RPMI8226 (cell line): ENCODE measurements at places on chromosomes 13 and 19.

DNA sequence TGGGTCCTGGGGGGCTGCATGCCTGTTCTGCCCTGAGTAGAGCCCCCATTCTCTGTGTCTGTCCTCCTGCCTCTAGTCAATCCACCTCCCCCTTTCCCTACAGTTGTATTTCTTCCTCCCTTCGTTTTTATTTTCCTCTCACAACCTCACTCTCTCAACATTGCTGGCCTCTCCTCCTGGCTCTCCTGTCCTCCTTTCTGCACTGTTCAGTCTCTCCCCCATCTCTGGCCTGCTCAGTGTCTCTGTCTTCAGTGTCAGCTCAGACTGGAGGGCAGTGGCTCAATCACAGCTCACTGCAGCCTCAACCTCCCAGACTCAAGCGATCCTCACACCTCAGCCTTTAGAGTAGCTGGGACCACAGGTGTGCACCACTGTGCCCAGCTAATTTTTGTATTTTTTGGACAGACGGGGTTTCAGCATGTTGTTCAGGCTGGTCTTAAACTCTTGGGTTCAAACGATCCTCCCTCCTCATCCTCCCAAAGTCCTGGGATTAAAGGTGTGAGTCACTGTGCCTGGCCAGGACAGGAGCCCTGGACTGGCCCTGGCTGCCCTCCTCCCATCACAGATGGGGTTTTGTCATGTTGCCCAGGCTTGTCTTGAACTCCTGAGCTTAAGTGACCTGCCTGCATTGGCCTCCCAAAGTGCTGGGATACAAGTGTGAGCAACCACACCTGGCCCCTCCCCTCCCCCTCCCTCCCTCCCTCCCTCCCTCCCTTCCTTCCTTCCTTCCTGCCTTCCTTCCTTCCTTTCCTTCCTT, 32.0 kb upstream of the IGFL1 start:
- no peak for DNase-seq

GRCh38 chr19:49862391-49863253, 4.8 kb downstream of the PNKP start:
- DNase-seq = no peak

- no peak for DNase-seq
These were observed 7.6 kb downstream of the TPT1 start for GRCh38 chr13:45333251-45333976.

- no peak for DNase-seq
These were observed 600.5 kb upstream of the KLHL1 start for GRCh38 chr13:70708775-70709174.

DNA sequence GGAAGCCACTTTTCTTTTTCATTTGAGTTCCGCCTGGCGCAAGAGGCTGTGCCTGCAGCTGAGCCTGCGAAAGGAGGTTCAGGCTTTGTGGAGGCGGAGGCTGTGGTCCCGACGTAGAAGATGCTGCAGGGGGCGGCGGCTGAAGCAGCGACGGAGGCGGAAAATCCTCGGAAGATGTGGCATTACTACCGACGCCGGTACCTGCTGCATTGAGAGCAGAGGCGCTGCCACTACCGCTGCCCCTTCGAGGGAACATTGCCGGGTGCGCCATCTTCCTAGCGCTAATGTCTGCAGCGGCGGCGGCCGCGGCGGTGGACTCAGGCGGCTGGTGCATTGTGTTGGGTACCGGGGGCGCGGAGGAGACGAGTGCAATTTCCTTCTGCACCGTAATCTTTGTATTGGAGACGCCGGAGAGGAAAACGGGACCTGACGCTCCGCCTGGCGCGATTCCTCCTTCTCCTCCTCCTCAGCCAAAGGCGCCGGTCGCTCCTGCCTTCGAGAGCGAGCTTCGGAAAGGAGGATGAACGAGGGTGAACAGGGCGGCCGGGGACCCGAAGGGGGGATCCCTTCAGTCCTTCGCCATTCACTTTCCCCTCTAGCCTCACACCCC, at the start of gene TSC22D1:
TSC22D1 (minus strand) TSS at position 590 of the 610 bp plus-strand sequence; CDS start at position 334, 256 bp downstream.
- peak; percentile 25 for DNase-seq

- no peak for DNase-seq
These were observed 802.1 kb upstream of the SLITRK6 start for GRCh38 chr13:86601351-86601750.

- peak; percentile 96 for DNase-seq
These were observed at the start of gene ZNF320 for GRCh38 chr19:52897138-52897935. Gene ZNF320 (minus strand): TSS chr19:52897635. CDS start chr19:52890255, 7,380 bp downstream.

DNA sequence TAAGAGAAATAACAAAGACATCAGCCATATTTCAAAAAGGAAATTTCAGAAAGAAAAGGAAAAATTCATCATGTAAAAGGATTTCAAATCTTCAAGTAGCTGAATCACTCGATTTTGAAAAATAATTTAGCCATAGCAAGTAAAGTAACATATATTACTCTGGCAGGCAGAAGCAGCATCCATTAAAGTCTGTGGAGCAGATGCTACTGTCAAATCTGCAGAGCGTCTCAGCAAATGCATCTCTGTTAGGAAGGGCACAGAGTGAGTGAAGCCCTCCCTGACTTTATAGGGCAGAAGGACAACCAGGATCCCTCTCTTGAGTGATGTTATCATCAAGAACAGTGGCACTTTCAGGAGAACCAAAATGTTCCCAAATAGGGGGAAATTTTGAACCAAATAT, 445.5 kb downstream of the EFNB2 start:
- DNase-seq = no peak

- no peak for DNase-seq
These were observed 41.1 kb upstream of the CHST8 start for GRCh38 chr19:33580645-33581037.

GRCh38 chr13:113077953-113078901, 27.4 kb upstream of the F7 start:
- no peak for DNase-seq

- DNase-seq = no peak
These were observed 36.4 kb downstream of the RCBTB2 start for GRCh38 chr13:48496271-48497161.

- peak; percentile 40 for DNase-seq
These were observed 46.8 kb downstream of the TEX26 start for GRCh38 chr13:30978981-30979956.

GRCh38 chr13:32624441-32624840, 38.2 kb downstream of the PDS5B start:
- no peak for DNase-seq

- no peak for DNase-seq
These were observed 54.5 kb downstream of the DNAJC15 start for GRCh38 chr13:43077906-43078305.

GRCh38 chr13:104701591-104701990, 1635.4 kb upstream of the SLC10A2 start:
- DNase-seq = no peak

GRCh38 chr13:65768545-65768944, 1461.6 kb downstream of the PCDH9 start:
- DNase-seq = no peak

DNA sequence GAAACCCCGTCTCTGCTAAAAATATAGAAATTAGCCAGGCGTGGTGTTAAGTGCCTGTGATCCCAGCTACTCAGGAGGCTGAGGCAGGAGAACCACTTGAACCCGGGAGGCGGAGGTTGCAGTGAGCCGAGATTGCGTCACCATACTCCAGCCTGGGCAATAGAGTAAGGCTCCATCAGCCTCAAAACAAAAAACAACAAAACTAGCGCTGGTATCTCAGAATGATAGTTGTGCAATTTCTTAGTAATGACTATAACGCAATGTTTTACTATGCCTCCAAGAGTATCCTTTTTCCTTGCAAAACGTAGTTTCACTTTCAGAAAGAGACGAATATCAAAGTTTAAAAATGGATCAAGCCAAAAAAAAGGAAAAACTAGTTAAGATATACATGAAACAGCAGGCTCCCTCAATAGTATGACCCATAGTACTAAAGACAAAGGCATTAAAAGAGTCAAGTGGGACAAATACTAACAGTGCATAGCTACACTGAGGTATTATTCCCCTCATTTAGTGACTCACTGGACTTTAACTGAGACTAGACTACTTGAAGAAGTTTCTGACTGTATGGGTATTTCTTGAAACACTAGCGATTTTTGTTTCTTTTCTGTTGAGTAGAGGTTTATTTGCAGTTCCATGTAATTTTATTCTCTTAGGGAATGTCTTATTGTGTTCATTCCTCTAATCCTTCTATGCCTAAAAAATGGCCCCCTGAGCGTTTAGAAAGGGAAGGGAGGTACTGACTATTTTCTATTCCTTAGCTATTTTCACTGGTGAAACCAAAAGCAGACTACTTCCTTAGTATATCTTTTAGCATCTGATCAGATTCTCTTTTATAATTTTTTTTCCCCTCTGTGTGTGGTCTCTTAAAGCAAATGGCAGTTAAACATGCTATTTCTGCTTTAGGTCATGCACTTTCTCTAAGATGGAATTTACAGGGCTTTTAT, 10.4 kb upstream of the ITM2B start:
- no peak for DNase-seq
